ENCODE measurements at places on chromosomes 2 and 18. TPM values are rescaled to one million over a fixed set of nuclear protein-coding genes. Genes with fewer than 3 reads are reported as not detected.

Gene CXCR4
- total RNA-seq, result 164 TPM

Gene DSG1
- not detected for total RNA-seq

Gene CABLES1
- total RNA-seq, result 21.9 TPM

Gene MEP1B
- not detected for total RNA-seq

Gene ASXL2
- 26.7 TPM for total RNA-seq

GRCh38 chr2:105111365-105112150, 73.7 kb downstream of the MRPS9 start:
- no peak for DNase-seq

- no peak for DNase-seq
Observed at GRCh38 chr2:181848261-181848886, 43.2 kb upstream of the ITPRID2 start.

DNA sequence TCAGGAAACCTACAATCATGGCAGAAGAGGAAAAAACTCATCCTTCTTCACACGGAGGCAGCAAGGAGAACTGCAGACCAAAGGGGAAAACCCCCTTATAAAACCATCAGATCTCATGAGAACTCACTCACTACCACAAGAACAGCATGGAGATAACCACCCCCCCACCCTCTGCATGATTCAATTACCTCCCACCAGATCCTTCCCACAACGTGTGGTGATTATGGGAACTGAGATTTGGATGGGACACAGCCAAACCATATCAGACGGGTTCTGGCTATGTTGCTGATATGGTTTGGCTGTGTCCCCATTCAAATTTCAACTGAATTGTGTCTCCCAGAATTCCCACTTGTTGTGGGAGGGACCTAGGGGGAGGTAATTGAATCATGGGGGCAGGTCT, 28.7 kb upstream of the CCDC150 start:
- no peak for DNase-seq

GRCh38 chr2:9205486-9205885, 1.1 kb upstream of the ASAP2 start:
- peak; percentile 53 for DNase-seq

- no peak for DNase-seq
Observed at GRCh38 chr2:52960881-52961280, 806.7 kb upstream of the CHAC2 start.

DNA sequence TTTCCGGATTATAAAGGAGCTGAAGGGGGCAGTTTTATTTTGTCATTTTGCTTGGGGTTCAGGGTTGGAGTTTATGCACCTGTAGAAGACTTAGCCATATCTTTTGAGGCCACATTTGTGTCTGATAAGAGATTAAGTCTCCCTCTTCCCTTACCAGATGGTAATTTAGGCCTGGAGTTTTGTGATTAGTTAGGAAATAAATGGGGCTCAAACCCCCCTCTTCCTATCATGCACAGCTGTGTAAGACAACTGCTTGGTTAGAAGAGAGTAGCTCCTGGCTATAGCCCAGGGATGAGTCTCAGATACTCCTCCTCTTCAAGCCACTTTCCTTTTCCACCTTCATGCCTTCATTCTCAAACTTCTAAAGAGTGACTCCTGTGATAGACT, 802 bp upstream of the SAP130 start:
- no peak for DNase-seq

DNA sequence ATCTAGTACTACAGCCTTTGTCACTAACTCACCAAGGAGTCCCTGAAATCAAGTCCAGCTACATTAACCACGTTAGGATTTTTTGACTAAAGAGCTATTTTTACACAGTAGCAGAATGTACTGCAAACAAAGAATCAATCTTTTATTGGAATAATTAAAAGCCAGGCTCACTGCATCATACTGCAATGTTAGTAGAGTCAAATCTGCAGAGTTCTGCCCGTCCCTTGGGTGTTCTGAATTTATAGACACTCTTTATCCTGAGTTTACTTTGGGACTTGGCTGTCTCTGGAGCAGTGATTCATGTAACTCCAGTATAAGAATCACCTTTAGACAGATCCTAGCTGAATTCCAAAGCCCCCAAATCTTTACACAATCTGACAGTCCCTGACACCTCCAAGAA, 127.9 kb upstream of the THSD7B start:
- DNase-seq, result no peak

DNA sequence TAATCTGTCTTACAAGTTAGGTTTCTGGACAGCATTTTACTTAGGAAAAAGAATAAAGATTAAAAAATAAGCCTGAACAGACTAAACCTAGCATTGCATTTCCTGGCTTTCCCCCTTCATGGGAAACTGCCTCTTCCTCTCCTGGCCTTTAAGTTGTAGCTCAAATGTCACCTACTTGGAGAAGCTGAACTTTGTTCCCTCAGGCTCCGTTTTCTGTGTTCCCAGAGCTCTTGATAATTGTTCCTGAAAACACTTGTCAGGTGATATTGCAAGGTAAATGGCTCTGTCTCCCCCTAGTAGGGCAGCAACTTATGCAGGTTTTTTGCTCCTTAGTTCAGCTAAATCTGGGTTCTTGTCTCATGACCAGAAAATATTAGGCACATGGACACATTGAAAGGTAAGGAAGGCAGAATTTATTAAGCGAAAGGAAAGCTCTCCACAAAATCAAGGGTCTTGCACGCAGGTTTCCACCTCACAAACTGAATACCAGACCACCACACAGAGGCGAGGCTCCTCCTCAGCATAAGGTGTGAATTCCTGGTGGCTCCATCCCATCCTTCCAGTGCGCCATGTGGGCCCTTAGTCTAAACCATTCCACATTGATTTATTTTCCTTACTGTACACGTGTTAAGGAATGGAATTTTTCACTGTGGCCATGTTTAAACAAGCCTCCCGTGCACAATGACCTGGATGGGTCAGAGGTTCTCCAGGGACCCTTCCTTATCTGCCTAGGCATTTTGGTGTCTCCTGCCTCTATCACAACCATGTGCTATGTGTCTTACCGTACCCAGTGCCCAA, 229.3 kb downstream of the HNMT start:
- DNase-seq, result no peak

GRCh38 chr2:216765761-216766262, 70.5 kb upstream of the IGFBP5 start:
- peak; percentile 69 for DNase-seq

GRCh38 chr2:31382452-31383120, 32.0 kb downstream of the XDH start:
- DNase-seq, result peak; percentile 17

GRCh38 chr18:76349067-76349715, 145.9 kb downstream of the ZNF516 start:
- peak; percentile 71 for DNase-seq

DNA sequence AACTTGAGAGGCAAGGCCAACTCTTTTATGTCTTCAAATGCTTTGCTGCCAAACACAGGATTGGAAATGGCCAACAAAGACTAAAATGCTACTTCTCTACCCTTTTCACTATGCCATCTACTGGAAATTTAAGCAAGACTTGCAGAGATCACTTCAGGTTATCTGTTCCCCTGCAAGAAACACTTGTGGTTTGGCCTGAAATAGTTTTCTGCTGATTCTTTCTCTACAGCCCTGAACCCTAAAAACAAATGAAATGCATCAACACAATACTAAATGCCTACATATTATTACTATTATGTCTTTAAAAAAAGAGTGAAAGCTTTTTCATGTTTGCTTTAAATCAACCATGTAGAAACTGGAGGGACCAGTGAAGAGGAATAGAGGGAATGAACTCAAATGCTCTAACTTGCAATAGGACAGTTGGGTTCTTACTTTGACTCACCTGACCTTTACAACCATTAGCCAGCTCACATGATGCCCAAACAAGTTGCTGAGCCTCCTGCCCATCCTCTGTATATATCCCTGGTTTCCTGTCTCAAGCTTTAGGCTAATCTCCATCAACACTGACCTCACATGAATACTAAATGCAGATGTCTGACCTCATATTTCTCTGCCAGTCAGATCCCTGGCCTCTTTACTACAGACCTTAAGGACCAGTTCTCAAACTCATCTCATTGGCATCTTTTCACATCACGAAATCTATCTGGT, 17.5 kb upstream of the ADAM17 start:
- DNase-seq, result no peak

DNA sequence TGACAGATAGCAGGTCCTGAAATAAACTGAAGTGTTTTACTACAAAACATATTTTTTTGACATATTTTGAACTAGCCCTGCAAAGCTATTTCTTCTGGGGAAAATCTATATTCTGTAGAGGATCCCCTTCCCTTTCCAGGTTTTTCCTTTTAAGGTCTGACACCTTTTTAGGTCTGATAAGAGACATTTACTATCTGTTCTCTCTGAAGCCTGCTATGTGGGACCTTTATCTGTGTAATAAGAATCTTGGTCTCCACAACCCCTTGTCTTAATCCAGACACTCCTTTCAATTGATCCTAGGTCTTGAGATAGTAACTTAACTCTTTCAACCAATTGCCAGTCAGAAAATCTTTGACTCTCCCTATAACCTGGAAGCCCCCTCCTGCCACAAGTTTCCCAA, 5.5 kb upstream of the PDK1 start:
- DNase-seq, result no peak

DNA sequence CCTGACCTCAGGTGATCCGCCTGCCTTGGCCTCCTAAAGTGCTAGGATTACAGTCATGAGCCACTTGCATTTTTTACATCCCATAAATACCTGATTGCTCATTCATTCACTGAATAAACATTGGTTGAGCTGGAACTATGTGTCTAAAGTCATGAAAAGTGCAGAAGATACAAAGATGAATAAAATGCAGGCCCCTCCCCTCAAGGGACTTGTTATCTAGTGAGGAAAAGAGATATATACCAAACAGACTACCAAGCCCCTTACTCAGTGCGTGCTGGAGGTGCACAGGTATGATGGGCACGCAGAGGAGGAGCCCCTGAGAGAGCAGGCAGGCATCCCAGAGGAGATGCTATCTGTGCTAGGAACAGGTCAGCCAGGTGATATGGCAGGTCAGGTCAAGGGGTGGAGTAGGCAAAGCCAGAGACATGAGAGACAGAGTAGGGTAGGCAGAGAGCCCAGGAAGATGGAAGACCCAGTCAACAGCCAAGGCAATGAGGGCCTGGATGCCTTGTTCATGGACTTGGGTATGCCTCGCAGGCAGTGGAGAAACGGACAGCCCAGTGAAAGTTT, 7.7 kb downstream of the FHL2 start:
- no peak for DNase-seq

DNA sequence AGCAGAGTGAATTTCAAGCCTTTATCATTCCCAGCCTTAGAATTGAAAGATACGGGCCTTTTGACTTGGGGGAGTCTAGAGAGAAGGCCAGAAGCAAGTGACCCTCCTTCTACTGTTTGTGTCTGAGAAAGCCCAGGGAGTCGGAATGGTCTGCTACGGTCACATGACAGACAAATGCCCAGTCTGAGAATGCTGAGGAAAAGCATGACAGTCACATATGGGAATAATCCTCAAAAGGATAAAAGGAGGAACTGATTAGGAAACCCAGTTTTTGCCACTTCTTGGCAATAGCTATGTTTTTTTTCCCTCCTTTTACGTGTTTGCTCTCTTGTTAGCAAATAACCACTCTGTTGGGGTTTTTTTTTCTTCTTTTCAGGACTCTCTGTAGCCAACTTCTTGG, 38.1 kb upstream of the HNRNPA3 start:
- no peak for DNase-seq

GRCh38 chr2:127049927-127050802, 56.8 kb downstream of the BIN1 start:
- peak; percentile 75 for DNase-seq

All from SJCRH30 (cell line).